ENCODE measurements at places on chromosomes 2 and 18.

GRCh38 chr2:37392428-37392827 is 48.0 kb downstream of the QPCT start:
- DNase-seq: no peak

DNA sequence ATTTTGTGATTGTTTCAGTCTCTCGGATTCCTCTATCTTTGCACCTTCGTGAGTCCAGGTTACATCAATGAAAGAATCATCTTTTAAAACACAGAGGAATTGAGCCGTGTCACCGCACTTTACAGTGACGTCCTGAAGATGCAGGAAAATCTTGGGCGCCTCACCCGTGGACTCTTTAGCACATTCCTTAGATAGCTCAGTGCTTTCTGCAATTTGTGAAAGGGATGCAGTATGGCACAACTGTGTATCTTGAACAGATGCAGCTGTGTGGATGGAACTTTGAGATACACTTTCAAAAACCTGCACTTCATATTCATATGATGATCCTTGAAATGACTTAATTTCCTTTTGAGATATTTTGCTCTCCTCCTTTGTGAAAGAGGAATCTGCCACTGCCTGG is 50.9 kb downstream of the TTN start:
- DNase-seq: no peak

- no peak for DNase-seq
These were observed 182.6 kb downstream of the DCDC2C start for GRCh38 chr2:3885629-3886628.

- no peak for DNase-seq
These were observed 53.6 kb downstream of the DPYSL5 start for GRCh38 chr2:26901326-26902183.

GRCh38 chr2:13560322-13560721 is 843.6 kb downstream of the TRIB2 start:
- no peak for DNase-seq

GRCh38 chr2:232386740-232387450 is 8.3 kb downstream of the ALPP start:
- no peak for DNase-seq

GRCh38 chr2:140257692-140258300 is 1477.6 kb upstream of the NXPH2 start:
- DNase-seq: no peak

GRCh38 chr2:186542002-186542401 is 47.9 kb upstream of the ITGAV start:
- DNase-seq: no peak

DNA sequence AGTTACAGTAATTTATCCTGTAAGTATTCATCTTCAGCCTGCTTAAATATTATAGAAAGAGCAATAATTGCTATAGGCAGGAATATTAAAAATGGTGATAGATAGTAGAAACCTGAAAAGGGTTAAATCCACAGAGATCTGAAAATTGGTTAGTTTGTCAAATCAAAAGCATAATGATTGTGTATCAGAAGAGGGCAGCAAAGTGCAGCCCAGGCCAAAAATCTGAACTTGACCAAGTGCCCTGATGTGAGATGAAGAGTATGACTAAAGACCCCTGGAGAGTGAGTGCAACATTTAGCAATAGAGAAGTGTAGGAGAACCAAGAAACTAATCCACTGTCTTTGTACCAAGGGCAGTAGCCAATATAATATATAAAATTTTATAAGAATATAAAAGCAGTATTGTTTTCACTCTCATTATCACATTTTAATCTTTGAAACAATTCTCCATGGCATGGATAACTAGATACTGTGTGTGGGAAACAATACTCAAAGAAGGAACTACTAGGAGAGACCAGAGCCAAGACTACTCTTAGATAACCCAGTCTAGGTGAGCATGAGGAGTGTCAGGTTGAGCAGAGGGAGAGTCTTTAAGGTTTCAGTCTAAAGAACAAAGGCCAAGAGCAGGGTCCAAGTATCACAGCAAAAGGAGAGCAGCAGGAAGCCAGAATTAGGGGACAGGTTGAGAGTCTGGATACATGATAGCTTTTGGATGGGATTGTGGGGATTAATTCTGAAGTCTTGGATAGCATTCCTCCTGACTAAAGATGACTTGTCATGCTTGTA is 148.7 kb downstream of the CALCRL start:
- DNase-seq: no peak

DNA sequence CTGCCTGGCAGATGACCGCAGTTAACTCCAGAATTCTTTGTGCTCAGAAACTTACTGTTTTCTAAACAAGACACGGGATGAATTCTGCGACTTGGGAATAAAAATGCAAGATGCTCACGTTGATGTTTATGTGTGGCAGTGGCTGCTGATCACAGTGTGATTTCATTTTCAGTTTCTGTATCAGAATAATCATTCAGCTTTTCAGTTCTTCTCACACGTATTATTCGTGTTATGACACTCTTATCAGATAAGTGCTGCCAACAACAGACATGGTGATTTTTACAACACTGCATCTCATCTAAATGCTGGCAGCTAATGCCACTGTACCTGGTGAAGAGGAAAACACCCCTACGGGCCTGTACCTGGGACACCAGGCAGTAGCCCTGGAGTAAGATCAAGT is 272.9 kb upstream of the REV1 start:
- no peak for DNase-seq

DNA sequence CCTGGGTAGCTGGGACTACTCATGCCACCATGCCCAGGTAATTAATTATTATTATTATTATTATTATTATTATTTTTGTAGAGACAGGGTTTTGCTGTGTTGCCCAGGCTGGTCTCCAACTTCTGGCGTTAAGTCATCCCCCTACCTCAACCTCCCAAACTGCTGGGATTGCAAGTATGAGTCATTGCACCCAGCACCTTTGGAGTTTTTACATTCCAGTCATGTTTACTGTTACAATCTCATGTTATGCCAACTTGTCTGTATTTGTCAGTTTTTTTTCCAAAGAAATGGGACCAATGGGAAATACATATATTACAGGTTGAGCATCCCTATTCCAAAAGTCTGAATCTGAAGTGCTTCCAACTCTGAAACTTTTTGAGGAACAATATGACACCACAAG is 903.8 kb downstream of the SLC4A3 start:
- DNase-seq: no peak

GRCh38 chr2:30860003-30860725 is 52.9 kb upstream of the CAPN13 start:
- DNase-seq: no peak

GRCh38 chr18:78487649-78488048 is 492.0 kb upstream of the SALL3 start:
- DNase-seq: no peak

- no peak for DNase-seq
These were observed 11.8 kb downstream of the NEU4 start for GRCh38 chr2:241820625-241821384.

GRCh38 chr2:226030369-226030768 is 630.9 kb downstream of the NYAP2 start:
- DNase-seq: no peak
